ENCODE measurements at places on chromosomes 4 and X. TPM values are rescaled to one million over a fixed set of nuclear protein-coding genes. Genes with fewer than 3 reads are reported as not detected.

FAM120C gene
- 4.5 TPM for total RNA-seq

FHL1 gene
- 57.5 TPM for total RNA-seq

NEUROG2 gene
- total RNA-seq = not detected

LRIT3 gene
- total RNA-seq = 0.11 TPM

ESX1 gene
- not detected for total RNA-seq

GRPR gene
- total RNA-seq = not detected

TMPRSS11A gene
- total RNA-seq = not detected

ARHGAP36 gene
- total RNA-seq = not detected

ACSL4 gene
- 68.2 TPM for total RNA-seq

HSFX4 gene
- total RNA-seq = not detected

ALAS2 gene
- not detected for total RNA-seq

NR0B1 gene
- total RNA-seq = not detected

All from GM23248 (cell line).